ENCODE measurements at places on chromosomes 16 and 17.

DNA sequence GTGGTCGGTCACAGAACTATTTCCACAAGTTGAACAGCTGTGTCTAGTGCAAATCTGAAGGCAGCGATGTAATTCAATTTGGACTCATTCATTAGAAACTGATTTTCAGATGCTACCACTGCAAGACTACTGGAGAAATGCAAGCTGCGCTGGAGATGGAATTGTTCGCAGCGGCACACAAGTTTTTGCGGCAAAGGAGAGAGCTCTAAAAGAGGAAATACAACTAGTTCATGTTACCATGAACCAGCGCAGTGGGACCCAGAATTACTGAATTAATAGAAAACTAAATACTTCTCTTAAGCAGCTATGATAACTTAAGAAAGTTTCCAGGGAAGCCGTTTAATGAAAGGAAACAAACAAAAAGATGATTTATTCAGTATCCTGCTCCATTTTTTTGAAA lies 1.9 kb downstream of the CREBBP start:
- no peak for DNase-seq

DNA sequence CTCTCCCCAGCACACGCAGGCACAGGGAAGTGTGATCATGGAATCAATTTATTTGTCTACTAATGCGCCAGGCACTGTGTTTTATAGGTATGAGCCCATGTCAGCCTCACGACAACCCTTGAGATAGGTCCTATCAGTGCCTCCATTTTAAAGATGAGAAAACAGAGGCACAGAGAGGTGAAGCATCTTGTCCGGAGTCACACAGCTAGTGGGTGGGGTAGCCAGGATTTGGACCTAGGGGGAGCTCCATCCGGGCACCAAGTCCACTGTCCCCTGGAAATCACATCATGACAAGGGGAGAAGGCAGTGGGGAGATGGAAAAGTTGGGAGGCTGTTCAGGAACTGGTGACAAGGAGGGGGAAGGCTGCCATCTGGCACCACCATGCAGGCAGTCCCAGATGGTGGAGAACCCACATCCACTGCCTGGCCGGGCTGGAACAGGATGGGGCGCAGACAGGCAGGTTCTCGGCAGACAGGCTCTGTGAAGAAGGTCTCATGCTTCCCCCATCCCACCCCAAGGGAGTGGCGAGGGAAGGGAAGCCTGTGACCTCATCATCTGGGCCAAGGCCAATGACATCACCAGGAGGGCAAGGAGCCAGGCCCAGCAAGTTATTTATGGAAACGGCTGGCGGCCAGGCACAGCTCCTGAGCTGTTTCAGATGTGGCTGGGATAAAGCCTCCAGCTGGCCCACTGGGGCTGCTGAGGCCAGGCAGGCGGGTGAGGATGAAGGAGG lies 126.0 kb upstream of the SDK2 start:
- no peak for DNase-seq

GRCh38 chr17:57988301-57989250 lies 522 bp upstream of the VEZF1 start:
- peak; percentile 70 for DNase-seq

GRCh38 chr17:80468242-80468641 lies 8.2 kb downstream of the NPTX1 start:
- no peak for DNase-seq

DNA sequence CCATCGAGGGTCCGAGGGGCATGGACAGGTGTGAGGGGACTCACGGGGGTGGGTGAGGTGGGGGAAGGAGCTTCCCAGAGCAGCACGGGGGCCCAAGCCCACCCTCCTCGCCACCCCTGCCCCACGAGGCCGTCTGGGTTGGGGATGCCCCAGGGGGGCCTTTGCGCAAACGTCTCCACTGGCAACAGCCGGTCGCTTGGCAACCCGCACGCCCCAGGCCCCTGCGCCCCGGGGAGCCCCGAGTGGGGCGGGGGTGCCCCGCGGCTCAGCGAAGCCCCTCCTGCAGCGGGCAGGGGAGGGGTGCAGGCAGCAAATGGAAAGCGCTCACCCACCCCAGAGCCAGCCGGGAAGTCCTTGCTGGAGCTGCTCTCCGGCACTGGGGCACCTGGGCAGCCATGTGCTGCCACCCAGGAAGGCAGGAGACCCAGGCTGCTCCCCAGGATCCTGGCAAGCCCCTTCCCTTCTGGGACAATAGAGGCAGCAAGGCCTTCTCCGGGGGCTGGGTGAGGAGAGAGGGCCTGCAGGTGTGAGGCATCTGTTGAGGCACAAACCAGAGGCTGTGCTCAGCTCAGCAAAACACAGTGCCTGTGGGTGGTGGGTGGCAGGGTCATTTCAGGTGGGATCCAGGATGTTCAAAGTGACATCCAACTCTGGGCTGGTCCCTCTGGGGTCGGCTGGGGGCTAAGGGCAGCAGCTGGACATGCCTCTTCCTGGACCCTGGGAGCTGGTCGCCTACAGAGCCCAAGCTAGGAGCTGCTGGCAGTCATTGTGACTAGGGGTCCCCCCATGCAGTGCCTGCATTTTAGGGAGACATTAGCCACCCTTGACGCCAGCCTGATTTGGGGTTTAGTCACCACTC lies 80.9 kb upstream of the CBX4 start:
- DNase-seq, result no peak

DNA sequence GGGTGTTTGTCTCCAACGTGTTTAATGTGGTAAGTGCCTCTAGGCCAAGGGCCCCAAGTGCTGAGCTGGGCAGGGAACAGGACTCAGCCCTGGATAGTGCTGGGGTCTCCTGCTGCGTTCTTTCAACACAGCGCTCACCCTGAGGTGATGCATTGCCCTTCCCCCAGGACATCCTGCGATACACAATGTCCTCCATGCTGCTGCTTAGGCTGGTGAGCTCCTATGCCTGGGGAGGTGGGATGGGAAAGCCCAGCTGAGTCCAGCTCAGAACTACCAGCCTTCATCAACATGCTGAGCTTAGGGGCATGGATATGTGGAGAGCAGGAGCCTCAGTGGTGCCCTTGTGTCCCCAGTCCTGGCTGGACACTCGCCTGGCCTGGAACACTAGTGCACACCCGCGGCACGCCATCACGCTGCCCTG lies 563 bp downstream of the ZACN start:
- DNase-seq, result no peak

- no peak for DNase-seq
Observed at GRCh38 chr17:6470751-6471521, 26.7 kb downstream of the PIMREG start.

- DNase-seq, result peak; percentile 43
Observed at GRCh38 chr17:10729334-10730193, at the start of gene TMEM220. TSS of gene TMEM220 (minus strand) at chr17:10730023. CDS start at chr17:10729851, 172 bp downstream.

DNA sequence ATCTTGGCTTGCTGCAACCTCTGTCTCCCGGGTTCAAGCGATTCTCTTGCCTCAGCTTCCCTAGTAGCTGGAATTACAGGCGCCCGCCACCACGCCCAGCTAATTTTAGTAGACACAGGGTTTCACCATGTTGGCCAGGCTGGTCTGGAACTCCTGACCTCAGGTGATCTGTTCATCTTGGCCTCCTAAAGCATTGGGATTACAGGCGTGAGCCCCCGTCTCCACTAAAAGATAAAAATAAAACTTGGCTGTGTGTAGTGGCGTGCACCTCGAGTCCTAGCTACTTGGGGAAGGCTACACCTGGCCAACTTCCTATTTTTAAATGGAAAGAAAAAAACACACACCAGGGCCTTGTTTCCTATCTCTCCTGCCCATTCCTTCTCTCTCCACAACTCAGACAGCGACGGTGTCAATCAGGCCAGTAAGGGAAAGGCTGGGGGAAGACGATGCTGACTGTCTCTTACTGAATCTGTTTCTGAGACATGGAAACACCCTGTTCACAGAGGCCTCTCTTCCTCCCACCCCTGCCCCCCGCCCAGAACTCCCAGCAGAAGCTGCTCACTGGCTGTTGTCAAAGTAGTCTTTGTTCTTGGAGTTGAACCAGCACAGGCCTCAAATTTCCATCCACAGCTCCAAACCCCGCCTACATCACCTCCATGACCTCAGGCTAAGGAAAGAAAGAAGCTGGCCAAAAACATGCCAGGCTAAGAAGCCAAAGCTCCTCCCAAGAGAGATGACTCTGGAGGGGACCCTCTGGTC lies 96.6 kb downstream of the NXN start:
- DNase-seq, result no peak

DNA sequence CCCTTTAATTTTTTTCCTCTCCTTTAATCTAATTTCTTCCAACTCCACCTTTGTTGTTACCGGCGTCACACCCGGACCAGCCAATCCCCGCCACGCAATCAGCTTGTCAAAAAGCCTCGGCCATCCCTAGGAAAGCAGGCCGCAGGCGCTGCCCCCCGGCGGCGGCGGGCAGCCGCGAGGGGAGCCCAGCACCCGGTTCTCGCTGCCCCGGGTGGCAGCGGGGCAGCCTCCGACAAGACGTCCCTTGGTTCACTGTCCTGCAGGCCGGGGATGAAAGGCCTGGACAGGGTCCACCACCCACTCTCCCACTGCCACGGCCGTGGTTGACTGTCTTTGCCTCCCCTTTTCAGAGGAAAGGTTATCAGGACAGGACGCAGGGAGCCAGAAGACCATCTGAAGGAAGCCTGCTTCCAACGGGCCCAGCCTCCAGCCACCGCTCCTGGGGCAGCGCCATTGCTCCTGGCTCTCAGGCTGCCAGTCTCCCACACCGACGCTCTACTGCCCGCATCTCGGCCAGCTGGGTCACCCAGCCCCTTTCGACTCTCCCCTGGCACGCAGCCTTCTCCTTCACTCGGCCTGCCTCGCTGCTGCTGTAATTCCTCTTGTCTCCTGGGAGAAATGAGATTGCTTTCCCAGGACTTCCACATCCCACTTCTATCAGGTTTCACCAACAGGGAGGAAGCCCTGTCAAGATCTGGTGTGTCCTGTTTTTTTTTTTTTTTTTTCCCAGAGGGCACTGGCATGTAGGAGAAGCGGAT lies 2.8 kb upstream of the UBTF start:
- DNase-seq, result peak; percentile 68

DNA sequence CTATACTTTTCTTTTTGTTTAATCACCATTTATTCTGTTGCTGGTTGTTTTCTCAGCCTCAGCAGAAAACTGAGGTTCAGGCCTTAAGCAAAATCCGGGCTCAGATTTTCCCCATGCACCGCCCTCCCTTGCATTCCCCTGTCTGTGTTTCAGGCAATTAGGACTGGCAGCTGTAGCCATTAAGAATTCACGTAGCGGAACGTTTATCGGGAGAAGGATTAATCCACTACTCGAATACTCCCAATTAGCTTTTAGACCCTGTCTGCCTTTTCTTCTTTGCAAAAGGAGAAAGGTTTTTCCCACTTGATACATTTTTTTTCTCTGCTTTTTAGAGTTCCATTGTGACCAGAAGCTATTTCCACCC lies 173.1 kb downstream of the RPTOR start:
- DNase-seq, result no peak

DNA sequence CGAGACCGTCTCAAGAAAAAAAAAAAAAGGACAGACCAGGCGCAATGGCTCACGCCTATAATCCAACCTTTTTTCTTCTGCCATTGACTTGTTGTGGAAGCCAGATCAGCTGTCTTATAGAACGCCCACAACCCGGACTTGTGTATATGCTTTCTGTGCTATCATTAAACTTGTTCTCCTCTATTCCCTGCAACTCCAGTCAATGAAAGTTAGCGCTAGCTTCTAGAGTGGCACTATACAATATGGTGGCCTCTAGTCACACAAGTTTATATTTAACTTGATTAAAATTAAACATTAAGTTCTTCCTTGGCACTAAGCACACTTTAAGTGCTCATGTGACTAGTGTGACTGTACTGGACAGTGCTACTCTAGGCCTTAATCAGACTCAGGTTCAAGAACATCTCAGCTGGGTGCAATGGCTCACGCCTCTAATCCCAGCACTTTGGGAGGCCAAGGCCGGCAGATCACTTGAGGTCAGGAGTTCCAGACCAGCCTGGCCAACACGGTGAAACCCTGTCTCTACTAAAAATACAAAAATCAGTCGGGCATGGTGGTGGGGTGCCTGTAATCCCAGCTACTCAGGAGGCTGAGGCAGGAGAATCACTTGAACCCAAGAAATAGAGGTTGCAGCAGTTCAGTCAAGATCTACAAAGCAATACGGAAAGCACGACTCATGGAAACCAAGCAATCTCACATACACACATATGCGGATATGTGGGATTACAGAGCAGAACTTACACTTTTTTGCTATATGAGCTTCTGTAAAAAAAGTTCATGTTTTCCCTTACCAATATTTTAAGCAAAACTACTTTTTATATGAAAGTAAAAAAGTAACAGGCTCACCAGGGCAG lies 18.8 kb upstream of the GLG1 start:
- DNase-seq, result peak; percentile 28

DNA sequence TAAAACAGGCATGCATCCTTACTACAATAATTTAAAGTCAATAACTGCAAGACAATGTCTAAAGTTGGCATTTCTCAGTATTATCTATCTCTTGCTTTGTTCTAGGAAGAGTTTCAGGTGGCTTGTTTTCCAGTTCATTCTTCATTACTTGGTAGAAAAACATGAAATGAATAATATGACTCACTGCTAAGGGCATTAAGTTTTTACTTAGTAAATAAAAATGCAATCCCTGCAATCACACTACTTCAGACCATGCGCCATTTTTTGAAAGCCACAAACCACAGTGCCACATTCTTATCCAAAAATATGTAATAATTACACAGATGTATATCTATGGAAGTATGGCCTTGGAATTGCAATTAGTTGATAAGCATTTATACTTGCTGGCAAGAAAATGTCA lies 55.4 kb downstream of the CREBBP start:
- peak; percentile 46 for DNase-seq

DNA sequence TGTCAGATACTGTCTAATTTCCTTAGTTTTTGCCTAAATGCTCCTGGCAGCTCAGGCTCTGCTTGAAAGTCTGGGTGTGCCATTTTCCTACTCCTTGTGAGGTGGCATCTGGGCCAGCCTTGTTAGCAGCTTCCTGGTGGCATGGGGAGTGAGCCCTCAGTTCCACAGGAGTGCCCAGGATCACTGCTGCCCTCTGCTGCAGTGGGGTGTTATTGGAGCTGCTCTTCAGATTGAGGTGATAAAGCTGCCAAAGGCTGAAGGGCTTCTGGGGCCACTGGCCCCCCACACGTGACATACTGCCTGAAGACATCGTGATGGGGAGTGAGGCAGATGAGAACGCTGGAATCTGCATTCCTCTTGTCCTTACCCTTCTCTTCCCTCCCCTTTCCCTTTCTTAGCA lies 27.4 kb downstream of the CEP95 start:
- peak; percentile 12 for DNase-seq

GRCh38 chr17:22516861-22517636 lies 824.7 kb downstream of the KCNJ18 start:
- DNase-seq, result no peak

Data from activated CD4-positive, alpha-beta T cell treated with anti-CD3 and anti-CD28 coated beads, Interleukin-10, Interleukin-2, amounts not matched to agents 100 ng/mL and 50 ng/mL, durations not matched to agents 16 hours and 8 hours (primary cell).